ENCODE measurements at places on chromosomes 1 and 21.

GRCh38 chr1:207173396-207173795 lies 69.4 kb downstream of the C4BPA start:
- no peak for DNase-seq

DNA sequence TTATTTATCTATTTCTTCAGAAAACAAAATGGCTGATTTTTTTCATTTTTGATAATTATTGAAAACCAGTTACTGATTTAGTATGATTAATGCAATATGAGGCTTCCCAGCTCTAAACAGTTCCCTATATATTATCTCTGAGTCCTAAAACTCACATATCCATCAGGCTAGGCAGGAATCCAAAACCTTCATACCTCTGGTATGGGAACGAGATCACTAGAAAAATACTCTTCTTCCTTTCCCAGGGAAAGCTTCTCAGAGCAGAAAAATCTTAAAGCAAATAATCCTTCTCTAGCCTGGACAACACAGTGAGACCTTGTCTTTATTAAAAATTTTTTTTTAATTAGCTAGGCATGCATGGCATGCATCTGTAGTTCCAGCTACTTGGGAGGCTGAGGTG lies 42.5 kb downstream of the KDM5B start:
- no peak for DNase-seq

- no peak for DNase-seq
Measured at GRCh38 chr1:89806616-89807015, 14.2 kb upstream of the LRRC8D start.

DNA sequence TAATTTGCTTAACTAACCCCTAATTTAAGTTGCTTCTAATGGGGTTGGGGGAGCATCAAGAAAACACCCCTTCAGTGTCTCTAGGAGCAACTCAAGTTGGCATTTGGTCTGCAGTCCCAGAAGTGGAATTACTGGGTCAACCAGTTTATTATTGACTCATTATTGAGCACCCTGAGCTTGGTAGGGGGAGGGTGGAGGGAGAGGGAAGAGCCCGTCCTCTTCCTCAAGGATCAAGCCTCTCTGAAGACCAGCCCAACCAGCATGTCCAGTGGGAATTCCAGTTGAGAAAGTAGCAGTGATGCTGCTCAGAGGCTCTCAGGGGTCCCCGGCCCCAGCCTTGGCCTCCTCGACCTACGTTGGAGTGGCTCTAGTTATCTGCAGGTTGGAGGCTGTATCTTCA lies 2.1 kb upstream of the PLA2G2F start:
- no peak for DNase-seq

DNA sequence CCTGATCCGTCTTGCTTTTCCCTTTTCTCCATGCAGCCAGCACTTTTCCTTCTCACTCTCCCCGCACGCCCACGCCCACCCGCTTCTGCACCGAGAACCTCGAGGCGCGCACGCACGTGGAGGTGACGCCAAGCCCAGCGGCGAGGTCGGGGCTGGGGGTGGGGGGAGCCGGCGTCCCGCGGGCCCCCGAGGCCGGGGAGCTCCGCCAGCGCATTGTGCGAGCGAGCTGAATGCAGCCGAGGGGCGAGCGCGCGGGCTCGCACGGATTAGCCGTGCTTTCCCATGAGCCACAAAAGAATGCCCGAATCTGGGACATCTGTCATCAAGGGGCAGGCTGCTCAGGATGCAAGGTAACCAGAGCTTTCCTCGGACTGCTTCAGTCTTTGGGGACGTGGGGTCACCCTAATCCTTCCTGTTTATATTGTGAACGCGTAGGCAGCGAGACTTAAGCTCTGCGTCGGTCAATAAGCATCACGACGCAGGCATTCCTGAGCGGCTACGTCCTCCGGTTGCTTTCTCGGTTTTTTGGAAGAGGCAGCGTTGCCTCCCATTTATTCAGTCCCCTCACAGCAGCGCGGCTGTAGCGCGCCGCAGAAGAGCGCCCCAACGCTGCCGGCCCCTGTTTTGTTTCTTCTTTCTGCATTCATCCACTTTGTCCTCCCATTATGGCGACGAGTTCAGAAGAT lies 67.3 kb upstream of the AKT3 start:
- no peak for DNase-seq

GRCh38 chr1:222339376-222339947 lies 208.4 kb downstream of the HHIPL2 start:
- DNase-seq: no peak

DNA sequence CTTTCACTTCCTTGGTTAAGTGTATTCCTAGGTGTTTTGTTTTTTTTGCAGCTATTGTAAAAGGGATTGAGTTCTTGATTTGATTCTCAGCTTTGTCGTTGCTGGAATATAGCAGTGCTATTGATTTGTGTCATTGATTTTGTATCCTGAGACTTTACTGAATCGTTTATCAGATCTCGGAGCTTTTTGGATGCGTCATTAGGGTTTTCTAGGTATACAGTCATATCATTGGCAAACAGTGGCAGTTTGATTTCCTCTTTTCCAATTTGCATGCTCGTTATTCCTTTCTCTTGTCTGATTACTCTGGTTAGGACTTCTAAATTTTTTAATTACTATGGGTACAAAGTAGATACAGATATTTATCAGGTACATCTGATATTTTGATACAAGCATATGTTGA lies 75.4 kb downstream of the SLC35A3 start:
- no peak for DNase-seq

GRCh38 chr1:243254927-243255790 lies at the start of gene CEP170:
TSS of gene CEP170 (minus strand) at chr1:243255281. CDS start at chr1:243225280, 30,001 bp downstream.
- peak; percentile 79 for DNase-seq

- no peak for DNase-seq
Measured at GRCh38 chr1:93864175-93864574, 14.8 kb downstream of the DNTTIP2 start.

GRCh38 chr21:44972301-44972814 lies 32.5 kb downstream of the SLX9 start:
- DNase-seq: no peak

DNA sequence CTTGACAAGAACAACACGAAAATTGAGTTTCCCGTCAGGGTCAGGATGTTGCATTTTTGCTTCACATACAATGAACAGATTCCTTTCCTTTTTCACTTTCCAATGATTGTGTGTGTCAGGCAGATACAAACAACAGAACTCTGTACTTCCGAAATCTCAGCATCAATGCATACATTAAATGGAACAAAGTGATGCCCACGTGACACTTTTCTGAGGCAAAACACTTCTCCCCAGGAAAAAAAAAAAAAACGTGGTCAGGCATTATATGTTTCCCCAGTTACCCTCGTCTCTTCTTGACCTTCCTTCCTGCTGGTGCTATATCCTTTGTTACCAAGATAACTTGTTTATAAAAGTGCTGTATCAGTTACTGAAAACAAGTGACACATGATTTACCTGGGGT lies 181.8 kb downstream of the ZNF281 start:
- DNase-seq: no peak

- DNase-seq: no peak
Measured at GRCh38 chr1:197541411-197541810, 233.9 kb downstream of the DENND1B start.

DNA sequence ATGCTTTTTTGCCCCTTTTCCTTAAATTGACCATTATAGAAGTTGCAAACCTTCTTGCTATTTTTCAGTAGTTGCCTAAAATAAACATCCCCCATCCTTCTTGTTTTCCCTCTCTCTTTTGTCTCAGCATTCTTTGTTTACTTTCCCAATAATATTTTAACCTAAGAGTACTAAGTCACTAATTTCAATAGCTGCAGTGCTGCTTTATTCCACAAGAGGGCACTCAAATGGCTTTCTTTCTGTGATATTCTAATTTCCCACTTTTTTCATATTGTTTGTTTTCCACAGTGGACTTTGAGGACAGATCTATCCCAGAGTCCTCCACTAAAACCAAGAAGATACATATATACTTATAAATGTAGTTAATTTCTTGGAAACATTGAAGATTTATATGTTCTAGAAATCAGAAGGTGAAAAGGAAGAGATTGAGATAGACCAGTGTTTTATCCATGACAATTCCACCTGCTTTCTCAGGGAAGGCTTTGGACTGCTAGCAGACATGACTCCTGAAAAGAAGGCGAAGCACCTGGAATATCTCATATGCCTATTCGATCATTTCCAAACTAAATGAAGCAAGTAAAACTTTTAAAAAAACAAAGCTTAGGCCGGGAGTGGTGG lies 104.8 kb upstream of the GRIK1 start:
- DNase-seq: no peak

DNA sequence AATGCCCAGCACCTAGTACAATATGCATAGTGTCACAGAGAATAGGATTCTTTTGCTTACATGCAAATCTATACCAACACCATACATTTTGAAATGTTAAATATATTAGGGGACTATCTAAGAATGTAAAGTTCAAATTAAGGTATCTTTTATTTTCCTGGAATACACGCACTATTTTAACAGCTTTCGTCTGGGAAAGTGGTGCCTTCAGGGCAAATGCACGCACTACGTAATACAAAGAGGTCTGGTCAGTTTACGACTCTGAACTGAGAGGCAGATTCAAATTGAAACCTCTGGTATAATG lies 931 bp downstream of the FUBP1 start:
- DNase-seq: no peak

- no peak for DNase-seq
Measured at GRCh38 chr1:105102371-105102770, 1352.7 kb downstream of the AMY1C start.

- DNase-seq: no peak
Measured at GRCh38 chr1:223076362-223076761, 66.7 kb downstream of the TLR5 start.

DNA sequence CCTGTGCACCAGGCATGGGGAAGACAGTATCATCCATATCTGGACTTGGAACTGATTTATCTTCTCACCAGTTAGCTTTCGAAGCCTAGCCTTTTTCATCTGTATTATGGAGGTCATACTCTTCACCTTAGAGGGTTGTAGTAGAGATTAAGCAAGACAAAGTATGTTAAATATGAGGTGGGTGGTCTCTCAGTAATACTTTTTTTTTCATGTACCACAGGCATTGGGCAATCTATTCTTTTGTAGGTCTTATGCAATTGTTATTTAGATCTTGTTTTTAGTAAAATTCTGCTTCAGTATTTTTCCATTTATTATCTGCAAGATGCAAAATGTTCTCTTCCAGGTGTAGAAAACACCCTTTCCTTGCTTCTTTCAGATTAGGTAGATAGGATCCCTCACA lies 35.2 kb upstream of the OR2B11 start:
- DNase-seq: no peak

GRCh38 chr1:93670141-93670540 lies 11.5 kb downstream of the BCAR3 start:
- no peak for DNase-seq

- DNase-seq: no peak
Measured at GRCh38 chr1:9095818-9096217, 26.4 kb upstream of the SLC2A5 start.

- no peak for DNase-seq
Measured at GRCh38 chr1:64459743-64460142, 10.2 kb upstream of the CACHD1 start.

DNA sequence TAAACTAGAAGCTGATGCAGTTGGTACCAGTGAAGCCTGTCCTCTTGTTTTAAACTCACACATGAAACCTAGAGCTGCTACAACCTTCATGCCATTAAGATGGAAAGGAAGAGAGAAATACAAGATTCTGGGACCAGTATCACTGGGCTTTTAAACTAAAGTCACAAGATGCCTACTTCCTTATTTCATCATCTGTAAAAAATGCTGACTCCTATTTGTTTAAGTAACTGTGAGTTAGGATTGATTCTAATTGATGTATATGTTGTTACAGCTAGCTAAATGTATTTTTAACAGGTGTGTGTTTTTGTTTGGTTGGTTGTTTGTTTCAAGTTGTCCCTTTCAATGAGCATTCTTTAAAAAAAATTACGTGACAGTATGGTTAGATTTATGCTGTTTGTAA lies 833.3 kb upstream of the PRMT6 start:
- no peak for DNase-seq

- DNase-seq: no peak
Measured at GRCh38 chr1:87111659-87112371, 197.4 kb downstream of the HS2ST1 start.

Measured in activated CD4-positive, alpha-beta T cell treated with anti-CD3 and anti-CD28 coated beads, Interleukin-2, amount 50 U/mL, for 24 hours (primary cell).